ENCODE measurements at places on chromosomes 16 and 17. TPM values are rescaled to one million over a fixed set of nuclear protein-coding genes. Genes with fewer than 3 reads are reported as not detected.
A peak's percentile ranks its signal among the peaks of the same experiment; 100 is the strongest.

The KCNJ18 gene
- not detected for total RNA-seq

The FOXL1 gene
- not detected for total RNA-seq

The CD300LB gene
- not detected for total RNA-seq

DNA sequence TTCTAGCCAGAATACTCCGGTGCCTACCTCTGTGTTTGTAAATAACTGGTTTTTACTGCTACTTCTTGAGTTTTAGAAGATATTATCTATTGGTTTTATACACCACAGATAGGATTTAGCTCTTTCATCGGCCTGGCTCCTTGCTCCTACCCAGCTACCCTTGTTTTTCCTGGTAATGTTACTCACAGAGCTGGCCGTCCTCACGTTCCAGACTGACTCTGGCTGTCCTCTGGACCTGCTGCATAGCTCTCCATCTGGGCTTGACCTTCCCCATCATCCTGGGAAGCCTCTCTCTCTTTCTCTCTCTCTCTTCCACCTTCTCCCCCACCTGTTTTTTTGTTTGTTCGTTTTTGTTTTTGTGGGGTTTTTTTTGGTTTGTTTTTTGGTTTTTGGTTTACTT, 51.5 kb downstream of the MPRIP start:
- DNase-seq: no peak

DNA sequence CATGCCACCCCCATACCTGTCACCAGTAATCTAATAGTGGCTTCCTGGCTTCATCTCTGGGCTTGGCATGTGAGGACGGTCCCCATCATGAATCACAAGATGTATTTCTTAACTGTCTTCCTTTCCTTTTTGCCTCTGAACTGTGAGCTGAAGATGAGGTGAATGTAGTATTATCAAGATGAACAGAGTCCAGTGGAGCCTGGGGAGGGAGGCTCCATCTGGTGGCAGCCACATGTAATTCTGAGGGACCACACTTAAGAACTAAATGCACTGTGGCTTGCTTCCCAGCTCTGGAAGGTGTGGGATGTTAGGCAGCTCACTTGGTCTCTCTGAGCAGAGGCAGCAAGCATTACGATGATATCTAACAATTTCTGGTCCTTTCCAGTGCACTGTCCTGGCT, 354.9 kb upstream of the ASIC2 start:
- no peak for DNase-seq

- peak; percentile 28 for DNase-seq
Measured at GRCh38 chr16:48383877-48384519, 1.2 kb downstream of the SIAH1 start.

DNA sequence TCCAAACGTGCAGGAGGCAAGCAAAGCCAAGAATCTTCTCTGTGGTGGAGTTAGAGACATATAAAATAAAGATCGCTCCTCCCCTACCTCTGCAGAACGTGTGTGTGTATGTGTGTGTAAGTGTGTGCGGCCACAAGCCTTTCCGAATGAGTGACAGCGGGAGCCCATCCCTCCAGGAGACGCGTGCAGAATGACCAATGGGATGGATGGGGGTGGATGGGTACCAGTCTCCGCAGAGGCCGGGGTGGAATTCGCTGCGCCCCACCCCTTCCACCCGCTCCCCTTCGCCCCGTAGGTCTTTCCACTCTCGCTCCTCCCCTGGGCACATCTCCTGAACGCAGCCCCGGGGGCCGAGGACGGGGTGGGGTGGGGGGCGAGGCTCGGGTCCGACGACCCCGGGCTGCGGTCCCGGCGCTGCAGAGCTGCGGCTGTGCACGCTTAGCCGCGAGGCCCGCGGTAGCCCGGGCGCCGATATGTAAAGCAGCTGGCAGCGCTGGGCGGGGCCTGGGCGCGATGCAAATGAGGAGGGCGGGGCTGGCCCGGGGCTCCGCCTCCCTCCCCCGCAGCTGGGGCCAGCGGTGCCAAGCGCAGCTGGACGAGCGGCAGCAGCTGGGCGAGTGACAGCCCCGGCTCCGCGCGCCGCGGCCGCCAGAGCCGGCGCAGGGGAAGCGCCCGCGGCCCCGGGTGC, at the start of gene PRKCB:
TSS of gene PRKCB (plus strand) at position 594 of the 688 bp plus-strand sequence.
- DNase-seq: peak; percentile 89

- no peak for DNase-seq
Measured at GRCh38 chr17:9169116-9169515, 147.8 kb downstream of the NTN1 start.

GRCh38 chr16:4303973-4304372, 11.9 kb upstream of the GLIS2 start:
- no peak for DNase-seq
